ENCODE measurements at places on chromosomes 4 and X.

- no peak for DNase-seq
Measured at GRCh38 chr4:13544606-13545393, 492 bp upstream of the NKX3-2 start.

- DNase-seq: no peak
Measured at GRCh38 chr4:114052227-114052626, 72.8 kb upstream of the ARSJ start.

- DNase-seq: no peak
Measured at GRCh38 chr4:7062816-7063215, 5.0 kb downstream of the GRPEL1 start.

DNA sequence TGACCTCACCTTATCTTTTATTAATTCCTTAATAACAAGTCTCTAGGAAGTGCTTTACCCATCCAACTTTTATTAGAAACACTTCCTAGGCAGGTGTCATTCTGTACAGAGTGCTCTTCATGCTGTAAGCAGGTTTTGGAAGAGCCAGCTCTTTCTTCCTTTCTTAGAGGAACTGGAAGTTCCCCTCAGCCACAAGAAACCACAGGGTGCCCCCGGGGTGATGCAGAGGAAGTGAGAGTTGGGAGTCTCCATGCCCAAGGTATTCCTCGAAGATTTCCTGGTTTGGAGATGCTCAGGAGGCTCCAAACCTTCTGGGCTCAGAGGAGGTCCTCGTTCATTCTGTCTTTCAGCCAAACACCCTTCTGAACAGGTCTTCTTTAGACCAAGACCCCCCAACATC lies 83.8 kb downstream of the EGF start:
- no peak for DNase-seq
